ENCODE measurements at places on chromosomes 12 and 14.

DNA sequence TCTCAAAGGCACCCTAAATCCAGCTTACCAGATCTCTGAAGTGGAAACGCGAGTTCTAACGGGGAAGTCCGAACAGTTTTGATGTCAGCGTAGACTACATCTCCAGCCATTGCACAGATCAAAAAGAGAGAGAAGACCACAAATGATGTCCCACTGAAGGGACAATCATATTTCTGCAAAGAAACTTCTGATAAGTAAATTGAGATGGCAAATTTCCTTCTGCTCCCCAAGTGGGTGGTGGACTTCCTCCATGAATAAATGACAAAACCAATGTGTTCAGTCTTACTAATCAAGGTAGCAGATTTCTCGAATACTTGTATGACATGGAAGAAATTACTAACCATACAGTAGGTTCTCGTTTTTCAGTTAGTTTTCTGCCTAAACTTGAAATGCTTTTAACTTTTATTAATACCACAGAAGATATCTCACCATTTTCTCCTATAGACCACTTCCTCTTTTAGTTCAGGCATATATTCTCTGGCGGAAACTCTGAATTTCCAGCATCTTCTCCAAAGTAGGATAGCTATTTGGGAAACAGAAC lies at the start of gene CLECL1:
TSS of gene CLECL1 (minus strand) at position 177 of the 541 bp plus-strand sequence.
- DNase-seq: no peak

DNA sequence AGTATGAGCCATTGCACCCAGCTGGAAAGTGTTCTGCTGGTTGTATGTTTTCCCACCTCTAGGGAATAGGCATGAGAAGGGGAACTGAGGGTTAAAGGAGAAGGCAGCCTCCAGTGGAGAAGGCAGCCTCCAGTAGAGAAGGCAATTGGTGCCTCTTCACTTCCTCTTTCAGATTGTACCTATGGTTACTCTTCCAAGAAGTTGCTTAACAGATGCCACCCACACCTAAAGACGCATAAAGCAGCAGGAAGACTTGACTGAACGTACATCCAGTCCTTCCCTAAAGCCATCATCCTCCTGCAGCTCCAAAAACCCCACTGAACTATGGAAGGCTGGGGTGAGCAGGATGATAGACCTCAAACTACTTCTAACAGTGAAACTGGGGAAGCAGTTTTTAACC lies 13.1 kb downstream of the DPF3 start:
- DNase-seq: no peak

DNA sequence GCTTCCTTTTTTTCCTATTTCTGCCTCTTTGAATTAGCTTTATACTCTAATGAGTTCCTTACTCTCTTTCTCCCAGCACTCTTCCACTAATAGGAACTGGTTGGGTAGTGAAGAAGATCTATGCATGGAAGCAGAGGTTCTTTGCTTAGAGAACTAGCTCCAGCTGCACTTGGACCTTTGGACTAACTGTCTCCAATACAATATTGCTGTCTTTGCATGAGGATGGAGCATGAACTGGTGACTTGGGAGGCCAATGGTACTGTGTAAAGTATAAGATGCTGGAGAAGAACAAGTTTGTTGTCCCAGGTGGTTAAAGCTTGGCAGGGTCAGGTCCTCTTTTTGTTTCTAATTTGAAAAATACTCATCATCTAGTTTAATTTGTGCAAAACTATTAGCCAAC lies 2.4 kb upstream of the GLS2 start:
- no peak for DNase-seq

DNA sequence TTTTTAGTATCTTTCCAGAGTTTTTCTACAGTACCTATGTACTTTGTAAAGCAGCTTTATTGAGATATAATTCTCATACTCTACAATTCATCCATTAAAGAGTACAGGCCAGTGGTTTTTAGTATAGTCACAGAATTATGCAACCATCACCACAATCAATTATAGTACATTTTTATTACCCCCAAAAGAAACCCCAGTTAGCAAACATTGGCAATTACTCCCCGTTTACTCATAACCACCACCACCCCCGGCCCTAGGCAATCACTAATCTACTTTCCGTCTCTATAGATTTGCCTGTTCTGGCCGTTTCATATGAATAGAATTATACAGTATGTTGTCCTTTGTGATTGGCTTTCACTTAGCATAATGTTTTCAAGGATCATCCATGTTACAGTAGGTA lies 119.8 kb downstream of the KICS2 start:
- DNase-seq: no peak

DNA sequence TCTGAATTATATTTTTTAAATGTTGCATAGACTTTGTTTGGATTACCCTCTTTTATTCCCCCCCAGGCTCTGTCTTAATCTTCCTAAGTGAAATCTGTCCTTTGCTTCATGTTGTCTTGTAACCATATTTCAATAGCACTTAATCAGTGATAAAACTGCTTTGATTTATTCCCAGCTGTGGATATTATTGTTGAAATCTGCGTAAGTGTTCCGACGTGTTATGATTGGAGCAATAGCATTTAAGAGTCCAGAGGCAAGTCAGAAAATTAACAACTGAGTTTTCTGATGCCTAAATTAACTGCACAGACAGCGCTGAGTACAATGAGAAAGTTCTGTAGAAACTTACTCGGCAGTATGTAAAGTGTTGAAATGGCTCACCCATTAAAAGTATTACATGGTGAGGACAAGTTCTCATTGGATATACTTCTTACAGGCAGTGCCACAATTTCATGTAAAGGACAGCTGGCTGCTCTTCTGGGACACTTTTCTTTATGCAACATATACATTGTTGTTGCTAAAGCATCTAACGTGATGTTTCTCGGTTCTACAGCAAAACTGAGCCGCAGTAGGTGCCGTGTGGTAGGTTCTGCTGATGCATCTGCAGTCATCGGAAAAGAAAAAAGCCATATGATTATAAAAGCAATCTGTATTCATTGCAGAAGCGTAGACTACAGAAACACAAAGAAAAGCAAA lies 501.0 kb downstream of the EGLN3 start:
- DNase-seq: no peak

All from Panc1 (cell line).